ENCODE measurements at places on chromosomes 2 and 18.

DNA sequence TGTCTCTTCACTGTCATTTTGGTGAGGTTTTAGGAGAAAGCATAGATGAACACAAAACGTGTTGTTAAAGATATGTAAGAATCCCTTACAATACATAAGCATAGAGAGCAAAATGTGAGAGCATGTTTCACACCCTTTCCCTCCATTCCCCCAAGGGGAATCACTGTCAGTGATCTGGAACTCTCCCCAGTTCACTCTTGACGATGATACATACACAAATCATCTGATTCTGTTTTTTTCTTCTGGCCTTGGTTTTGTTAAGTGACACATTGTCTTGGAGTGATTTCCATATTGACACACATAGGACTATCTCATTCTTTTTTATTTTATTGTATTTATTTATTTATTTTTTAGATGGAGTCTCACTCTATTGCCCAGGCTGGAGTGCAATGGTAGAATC is 53.7 kb upstream of the TANC1 start:
- no peak for DNase-seq

DNA sequence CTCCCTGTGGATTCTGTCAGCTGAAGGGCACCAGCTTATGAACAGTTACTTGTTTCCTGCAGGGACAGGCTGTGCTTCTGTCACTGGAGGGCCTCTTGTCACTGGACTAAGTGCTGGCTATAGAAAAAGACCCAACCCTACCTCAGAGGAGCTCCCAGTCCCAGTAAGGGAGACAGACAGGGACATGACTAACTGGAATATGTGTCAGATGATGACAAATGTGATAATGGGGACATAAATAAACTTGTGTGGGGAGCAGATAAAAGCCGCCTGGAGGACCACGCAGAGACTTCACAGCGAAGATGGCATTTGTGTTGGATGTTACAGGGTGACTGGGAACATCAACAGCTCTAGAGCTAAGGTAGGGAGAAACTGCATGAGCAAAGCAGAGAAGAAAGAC is 95.0 kb downstream of the MAPRE2 start:
- DNase-seq = no peak

DNA sequence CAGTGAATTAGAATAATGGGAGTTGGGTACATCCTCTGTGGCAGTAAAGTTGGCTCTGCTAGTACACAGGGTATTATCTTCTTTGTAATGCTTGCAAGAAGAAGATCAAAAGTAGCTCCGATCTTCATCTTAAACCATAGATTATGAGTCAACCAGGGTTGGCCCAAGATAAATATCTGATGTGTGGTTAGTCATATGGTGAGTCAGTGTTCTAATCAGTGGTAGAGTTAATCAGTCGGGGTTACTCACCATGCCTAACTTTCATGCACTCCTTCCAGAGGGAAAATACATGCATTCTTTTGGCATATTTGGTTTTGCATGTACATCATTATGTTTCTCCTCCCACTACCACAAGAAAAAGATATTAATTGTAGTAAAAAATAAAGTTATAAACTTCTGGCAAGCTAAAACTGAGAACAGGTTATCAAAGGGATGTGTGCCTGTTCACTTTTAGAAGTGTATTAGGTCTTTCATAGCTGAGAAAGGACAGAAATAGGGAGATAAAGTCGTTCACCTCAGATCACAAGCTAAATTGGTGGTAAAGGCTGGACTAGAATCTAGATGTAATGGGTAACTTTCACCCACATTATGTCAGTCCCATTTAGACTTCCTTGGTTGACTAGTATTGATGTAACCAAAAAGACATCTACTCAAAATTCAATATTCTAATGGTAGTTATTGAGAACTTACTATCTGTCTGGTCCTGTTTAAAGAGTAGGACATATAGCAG is 684.4 kb downstream of the IRS1 start:
- peak; percentile 89 for DNase-seq

DNA sequence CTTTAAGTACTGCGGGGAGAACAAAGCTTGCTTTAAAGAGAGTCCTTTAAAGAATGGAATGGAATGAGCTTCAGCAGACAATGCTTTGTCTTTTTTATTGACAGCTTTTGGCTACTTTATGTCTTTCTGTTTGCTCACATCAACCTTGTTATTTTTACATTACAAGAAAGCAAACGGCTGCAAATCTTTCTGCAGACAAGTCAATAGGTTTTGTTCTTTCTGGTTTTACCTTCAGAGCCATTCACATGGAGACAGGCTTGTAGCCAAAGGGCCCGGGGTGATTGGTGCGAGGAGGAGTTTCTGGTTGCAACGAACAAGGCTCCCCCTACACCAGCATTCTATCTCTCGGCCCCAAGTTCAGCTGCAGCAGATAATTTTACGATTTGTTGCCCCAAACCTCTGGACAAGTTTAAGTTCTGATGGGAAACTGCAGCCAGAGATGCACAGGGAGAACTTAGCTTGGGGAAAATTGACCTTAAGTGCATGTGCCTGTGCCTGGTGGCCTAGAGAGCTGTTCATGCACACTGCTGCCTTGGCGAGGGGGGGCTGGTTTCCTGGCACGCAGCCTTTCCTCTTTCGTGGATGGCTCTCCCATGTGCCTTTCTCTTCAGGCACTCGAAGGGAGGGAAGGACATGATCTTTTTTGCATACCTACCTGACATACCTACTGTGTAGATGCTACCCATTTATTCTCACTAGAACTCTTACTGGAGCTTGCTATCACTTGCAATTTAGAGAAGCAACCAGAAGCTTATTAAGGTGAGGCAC is 543.2 kb downstream of the DCDC2C start:
- no peak for DNase-seq

GRCh38 chr2:219650426-219651248 is 23.2 kb downstream of the SLC4A3 start:
- no peak for DNase-seq

DNA sequence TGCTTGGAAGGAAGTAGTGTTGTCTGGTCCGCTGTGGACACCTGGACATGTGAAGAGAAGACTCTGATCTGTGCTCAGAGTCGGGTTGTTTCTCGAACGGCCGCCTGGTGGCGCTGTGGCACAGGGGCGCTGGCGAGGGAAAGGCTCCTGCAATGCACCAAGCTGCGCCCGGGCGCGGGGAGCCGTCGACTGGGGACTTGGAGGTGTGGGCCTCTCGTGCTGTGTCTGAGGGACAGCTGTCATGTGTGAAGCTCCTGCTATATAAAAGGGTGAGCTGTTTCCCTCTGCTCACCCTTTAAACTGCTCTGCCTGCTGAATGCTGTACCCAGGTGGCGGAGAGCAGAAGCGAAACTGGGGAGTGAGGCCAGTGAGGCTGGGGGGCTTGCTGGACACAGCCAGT is 44.0 kb downstream of the GNAL start:
- DNase-seq = peak; percentile 13

GRCh38 chr2:133171393-133172004 is 396.8 kb downstream of the NCKAP5 start:
- DNase-seq = peak; percentile 31

GRCh38 chr2:122514451-122514996 is 759.1 kb downstream of the TSN start:
- no peak for DNase-seq

DNA sequence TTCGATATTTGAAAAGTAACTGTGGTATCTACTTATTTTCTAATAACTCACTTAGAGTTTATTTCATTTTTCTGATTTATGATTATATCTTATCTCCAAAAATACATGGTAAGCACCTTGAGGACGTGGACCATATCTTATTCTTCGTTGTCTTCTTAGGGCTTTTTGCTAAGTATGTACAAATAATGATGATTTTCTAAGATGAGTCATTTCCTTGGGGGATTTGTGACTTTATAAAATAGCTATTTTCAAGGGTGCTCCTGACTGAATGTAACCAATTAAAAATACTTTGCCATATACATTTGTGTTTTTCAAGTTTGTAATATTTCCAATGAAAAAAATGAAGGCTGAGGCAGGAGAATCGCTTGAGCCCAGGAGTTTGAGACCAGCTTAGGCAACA is 56.3 kb downstream of the GREB1L start:
- DNase-seq = no peak

DNA sequence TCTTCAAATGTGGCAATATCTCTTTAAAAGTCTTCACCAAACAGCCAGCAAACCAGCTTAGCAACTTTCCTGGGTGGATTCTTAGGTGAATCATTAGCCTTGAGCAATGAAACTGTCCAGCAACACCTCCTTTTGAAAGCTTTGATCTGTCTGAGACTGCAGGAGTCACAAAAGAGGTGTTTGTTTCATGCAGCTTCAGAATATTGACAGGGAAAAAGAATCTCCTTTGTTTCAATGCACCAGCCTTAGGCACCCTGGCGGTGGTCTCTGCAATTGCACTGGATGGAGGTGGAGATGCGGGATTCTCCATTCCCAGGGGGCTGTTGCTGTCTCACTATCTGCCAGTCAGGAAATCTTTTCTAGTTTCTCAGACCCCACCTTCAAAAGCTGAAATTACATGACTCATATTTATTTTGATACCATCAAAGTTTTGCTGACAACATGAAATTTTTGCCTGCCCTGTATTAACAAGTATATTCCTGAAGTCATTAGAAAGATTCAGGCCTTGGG is 76.0 kb upstream of the DSG1 start:
- DNase-seq = no peak

- DNase-seq = peak; percentile 40
Measured at GRCh38 chr2:95207111-95207961, at the start of gene ZNF892. Gene ZNF892, plus strand, starts transcription at chr2:95207521. Its CDS starts 295 bp downstream, at chr2:95207816.

DNA sequence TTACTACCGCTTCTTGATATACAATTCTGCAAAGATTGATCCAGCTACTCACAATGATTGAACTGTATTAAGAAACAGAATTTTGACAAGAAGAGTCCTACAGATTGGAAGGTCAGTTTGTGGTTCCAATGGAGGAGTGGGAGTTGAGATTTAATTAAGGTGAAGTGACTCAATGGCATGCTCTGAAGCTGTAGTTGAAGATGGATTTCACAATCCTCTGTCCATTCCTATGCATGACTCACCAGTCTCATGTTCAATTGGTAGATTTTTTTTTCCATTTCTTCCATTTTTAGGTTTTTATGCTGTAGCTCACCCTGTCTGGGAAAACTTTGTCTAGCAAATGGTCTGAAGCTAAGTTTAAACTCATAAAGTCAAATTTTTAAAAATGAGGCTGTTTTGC is 83.3 kb downstream of the DPP4 start:
- peak; percentile 82 for DNase-seq

DNA sequence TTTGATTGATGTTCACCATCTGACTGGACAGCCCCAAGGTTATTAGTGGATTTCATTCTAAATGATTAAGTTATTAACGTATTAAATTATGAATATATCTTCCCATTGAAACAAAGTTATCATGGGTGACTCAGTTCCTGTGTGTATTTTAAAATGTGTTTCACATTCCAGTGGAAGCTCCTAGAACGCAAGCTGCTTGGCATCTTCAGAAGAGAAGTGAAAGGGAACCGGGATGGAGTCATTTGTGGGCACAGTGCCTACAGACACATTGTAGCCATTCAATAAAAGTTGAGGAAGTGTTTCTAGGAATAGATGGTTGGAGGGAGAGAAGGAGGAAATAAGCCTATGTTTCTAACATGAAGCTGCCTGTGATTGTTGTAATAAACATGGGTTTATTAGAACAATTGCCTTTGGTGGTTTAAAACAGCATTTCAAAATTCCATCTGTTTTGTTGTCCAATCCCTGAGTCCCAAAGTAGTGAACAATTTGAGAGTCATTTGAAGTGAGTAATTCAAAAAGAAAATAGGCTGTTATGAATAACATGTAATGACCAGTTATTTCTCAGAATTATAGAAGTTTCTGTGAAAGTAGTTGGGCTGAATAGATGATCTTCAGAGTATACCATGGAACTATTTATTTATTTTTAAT is 143.5 kb downstream of the PKP4 start:
- peak; percentile 73 for DNase-seq

DNA sequence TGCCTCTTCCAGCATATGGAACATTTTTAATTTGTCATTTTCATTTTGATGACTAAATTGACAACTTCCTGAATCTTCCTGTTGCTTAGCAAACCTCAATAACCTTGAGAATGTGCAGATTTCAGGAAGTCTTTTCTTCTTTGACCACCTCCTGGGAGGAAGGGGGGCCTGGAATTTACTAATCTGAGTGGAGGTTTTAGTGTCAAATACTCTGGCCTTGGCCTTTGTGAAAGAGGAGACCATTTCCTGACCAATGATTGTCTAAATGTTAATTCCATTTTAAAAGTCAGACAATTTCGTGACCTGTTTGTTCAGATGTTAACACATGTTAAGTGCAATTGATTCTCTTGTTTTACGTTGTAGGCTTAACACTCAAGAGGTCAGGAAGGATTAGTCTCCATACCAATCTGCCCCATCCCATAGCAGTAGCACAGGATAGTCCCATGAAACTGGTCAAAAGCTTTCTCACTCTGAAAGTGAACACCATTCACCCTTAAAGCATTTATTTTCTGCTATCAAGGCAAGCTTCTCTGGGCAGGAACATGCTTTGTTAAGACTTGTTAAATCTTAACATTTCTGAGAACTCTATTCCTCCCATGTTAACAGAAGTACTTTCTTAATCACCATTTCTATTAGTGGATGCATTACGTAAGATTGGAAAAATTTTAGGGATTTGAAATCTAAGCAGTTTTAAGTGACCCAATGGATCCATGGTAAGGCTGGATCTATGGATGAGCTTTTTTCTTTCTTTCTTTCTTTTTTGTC is 219.6 kb downstream of the RND3 start:
- DNase-seq = no peak

GRCh38 chr18:67776929-67777328 is 260.4 kb upstream of the DSEL start:
- no peak for DNase-seq

GRCh38 chr2:114068438-114068837 is 178.5 kb downstream of the ACTR3 start:
- no peak for DNase-seq

DNA sequence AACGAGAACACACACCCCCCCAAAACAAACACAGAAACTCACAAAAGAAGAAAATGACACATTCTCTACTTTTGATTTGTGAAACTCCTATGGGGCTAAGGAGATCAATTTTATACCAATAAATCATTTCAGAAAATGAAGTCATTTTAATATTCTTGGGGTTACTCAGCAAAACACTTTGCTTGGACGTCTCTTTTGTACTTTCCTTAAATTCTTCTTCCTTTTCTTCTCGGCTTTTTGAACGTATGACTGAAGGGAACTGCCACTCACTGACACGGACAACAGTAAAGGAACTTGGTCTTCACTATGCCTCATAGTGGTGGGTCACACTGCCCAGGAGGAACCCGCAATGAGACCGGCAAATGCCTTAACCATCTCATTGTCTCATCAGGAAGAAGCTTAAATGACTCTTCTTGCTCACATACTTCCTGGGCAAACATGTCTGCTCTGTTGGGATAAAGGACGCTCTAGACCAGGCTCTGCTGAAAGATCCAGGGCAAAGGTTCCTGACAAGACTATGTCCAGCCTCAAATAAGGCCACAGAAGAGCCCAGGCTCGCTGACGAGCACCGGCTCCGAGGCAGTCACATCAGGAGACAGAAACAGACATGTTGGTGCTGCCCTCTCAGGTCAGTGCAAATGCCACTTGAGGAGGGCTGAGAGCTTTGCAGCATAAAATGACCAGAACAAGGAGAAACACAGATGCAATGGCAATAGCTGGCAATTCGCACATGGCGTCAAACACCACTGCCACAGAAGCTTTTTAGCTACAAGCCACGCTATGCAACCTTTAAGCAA is 205.5 kb downstream of the TGIF1 start:
- no peak for DNase-seq

- no peak for DNase-seq
Measured at GRCh38 chr2:202122980-202123720, 50.1 kb downstream of the KIAA2012 start.

All from AG09309 (cell line).